ENCODE measurements at places on chromosomes 12 and 14.

DNA sequence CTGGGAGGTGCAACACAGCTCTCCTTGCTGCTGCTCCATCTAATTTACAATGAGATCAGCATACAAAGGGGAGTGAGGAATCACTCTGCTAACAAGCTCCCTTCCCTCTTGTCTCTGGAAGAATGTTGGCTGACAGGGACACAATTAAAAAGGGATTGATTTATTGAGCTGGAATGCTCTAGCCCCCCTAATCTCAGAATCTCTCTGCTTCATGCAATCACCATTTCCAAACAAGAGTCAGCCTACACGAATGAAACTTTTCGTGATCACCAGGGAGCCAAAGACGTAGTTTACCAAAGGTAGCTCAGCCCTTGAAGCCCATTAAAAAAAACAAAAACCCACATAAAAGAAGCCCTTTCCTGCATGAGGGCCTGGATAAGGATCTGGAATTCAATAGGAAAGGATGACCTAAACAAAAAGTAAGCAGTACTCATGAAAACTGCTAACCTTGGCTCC, 223.8 kb downstream of the C12orf75 start:
- no peaks in the 10 kb centered on the region for H3K36me3 ChIP-seq
- H3K27me3 ChIP-seq: no peaks in the 10 kb centered on the region

GRCh38 chr14:60204843-60205774, 39.9 kb upstream of the DHRS7 start:
- H3K27me3 ChIP-seq: no peaks in the 10 kb centered on the region
- H3K36me3 ChIP-seq: no peaks in the 10 kb centered on the region
- no peak overlapping the region for H3K4me3 ChIP-seq
- H3K4me1 ChIP-seq: peaks cover 3% of the 10 kb centered on the region
- no peak overlapping the region for H3K27ac ChIP-seq

- no peak overlapping the region for H3K27ac ChIP-seq
- no peaks in the 10 kb centered on the region for H3K4me1 ChIP-seq
- H3K36me3 ChIP-seq: no peaks in the 10 kb centered on the region
- H3K4me3 ChIP-seq: no peak overlapping the region
- H3K27me3 ChIP-seq: no peaks in the 10 kb centered on the region
- DNase-seq: no peak
Measured at GRCh38 chr12:97168804-97169203, 261.7 kb downstream of the NEDD1 start.

- no peaks in the 10 kb centered on the region for H3K27me3 ChIP-seq
- H3K36me3 ChIP-seq: no peaks in the 10 kb centered on the region
- no peak for DNase-seq
- H3K4me1 ChIP-seq: no peaks in the 10 kb centered on the region
Measured at GRCh38 chr12:80553316-80553715, 109.3 kb downstream of the PTPRQ start.

DNA sequence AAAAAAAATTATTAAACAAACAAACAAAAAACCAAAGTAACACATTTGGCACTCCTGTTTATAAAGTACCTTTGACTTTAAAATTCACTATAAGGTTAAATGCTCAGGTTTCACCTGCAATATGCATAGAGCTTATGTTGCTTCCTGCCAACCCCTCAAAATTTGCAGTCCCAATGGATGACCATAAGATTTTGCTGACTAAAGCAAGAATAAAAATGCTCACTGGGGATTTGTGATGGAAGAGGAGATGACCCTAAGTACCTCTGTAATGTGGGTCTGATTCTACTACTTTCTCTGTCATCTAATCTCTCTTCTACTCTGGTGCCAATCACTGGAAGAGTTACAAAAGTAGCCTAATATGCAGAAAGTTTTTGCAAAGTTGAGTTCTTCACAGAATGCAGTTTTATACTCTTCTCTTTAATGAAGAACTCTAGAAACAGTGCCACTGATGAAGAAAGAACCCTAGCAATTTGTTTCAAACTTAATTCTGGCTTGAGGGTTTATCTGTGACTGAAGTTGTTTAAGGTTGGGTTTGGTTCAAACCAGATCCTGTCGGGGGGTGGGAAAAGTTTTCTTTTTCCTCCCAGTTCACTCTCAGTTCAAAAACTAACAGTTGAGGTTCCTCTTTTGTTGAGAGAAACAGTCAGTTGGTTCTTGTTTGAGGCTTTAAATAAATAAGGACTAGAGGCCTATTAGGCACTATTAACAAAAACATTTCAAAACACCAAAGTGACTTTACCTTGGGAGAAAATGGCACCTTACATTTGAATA, 10.9 kb downstream of the WASHC3 start:
- no peaks in the 10 kb centered on the region for H3K4me1 ChIP-seq
- H3K27ac ChIP-seq: no peak overlapping the region
- DNase-seq: no peak
- no peak overlapping the region for H3K4me3 ChIP-seq

All from lung (tissue), 17 donors.